ENCODE measurements at places on chromosomes 7 and 10. TPM values are rescaled to one million over a fixed set of nuclear protein-coding genes. Genes with fewer than 3 reads are reported as not detected.

DNA sequence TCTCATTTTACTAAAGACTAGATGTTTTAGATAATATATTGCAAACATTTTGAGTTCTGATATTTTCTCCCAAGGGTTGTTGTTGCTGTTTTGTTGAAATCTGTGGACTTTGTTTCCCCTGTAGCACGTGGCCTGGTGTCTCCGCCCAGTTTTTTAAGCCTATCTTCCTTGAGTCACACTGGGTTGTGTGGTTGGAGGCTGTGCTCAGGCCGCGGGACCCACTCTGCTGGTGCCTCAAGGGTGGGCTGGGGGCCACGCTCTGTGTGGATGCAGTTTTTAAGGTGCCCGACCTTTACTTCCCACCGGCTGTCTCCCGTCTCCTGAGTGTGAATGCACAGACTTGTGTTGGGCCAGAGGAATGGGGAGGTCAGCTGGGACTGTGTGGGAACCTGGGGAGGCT is 4.2 kb upstream of the PRAP1 start:
- no peak for DNase-seq

The TET1 gene
- total RNA-seq, result 6.7 TPM

- peak; percentile 56 for DNase-seq
Measured at GRCh38 chr7:680411-681127, 45.9 kb upstream of the DNAAF5 start.

DNA sequence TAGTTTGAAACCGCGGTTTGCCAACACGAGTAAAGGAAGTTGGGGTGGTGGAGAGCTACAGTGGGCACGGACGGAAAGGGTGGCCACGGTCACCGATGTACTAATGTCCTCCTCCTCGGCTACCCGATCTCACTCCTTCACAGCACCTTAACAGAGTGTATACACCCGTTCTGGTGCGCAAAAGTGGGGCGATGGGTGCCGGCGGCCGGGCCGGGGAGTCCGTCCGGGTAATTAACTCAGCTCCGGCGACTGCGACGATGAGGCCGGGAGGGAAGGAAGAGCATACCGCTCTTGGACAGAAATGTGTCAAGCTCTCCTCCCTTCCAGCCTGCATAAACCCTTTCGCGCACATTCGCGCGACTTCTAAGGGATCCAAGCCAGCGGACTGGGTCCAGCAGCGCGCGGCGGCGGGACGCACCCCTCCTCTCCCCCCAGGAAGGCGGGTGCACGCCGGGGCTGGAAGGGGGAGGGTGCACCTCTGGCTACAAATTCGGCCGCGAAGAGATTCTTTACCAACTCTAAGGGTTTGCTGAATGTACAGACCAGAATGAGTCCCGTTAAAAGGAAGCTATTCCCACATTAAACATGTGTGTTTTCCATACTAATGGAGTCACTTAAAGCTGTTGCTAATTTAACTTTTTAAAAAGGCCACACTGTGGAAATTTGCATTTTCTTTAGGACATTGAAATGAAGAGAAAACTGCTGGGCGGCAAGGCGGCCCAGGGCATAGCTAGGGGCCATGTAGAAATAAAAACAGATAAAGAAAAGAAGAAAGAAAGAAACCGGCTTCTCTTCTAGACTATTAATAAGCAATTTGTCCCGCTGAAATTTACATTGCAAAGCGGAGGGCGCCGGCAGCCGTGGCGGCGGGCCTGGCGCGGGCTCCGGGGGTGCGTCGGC is 6.6 kb upstream of the EBF3 start:
- DNase-seq, result peak; percentile 61

- no peak for DNase-seq
Measured at GRCh38 chr7:123067814-123068213, 72.3 kb upstream of the TAS2R16 start.

- DNase-seq, result no peak
Measured at GRCh38 chr10:48543182-48543844, 61.6 kb downstream of the ARHGAP22 start.

DNA sequence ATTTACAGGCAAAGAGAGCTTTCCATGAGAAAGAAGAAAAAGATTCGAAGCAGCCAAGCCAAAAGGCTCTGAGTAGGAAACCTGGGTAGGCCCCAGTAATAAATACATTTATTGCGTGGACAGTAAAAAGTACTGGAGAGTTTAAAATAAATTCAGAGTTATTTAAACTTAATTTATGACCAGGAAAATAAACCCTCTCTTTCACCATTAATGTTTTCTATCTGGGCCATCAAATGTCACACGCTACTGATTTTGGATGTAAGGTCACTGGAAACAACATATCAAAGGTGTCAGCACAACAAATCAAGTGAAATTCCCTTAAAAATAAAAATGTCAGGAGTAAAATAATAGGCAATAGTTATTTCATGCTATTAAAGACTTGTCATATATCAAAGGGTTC is 264.0 kb downstream of the SKAP2 start:
- no peak for DNase-seq

DNA sequence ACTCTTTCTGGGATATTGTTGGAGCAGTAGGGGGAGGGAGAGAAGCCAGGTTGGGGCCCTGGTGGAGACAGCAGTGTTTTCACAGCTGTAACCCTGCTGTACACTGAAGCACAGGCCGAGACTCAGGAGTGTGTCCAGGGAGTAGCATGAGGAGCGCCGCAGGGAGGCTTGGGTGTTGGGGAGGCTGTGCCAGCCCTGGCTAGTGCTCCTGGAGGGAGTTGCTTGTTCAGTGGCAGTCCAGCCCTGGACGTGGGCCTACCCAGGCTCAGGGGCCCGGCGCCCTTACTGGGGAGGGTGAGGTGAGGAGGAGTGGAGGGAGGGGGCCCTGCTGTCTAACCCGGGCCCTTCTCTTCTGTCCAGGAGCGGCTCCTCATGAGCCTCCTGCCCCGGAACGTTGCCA is 35.9 kb downstream of the ADCY1 start:
- DNase-seq, result no peak

- no peak for DNase-seq
Measured at GRCh38 chr10:123269017-123269552, 114.9 kb downstream of the BUB3 start.

Measured in sigmoid colon (tissue), 7 donors.